ENCODE measurements at places on chromosomes 16 and 17.

- DNase-seq = no peak
Measured at GRCh38 chr17:17846003-17846402, 9.2 kb upstream of the SREBF1 start.

DNA sequence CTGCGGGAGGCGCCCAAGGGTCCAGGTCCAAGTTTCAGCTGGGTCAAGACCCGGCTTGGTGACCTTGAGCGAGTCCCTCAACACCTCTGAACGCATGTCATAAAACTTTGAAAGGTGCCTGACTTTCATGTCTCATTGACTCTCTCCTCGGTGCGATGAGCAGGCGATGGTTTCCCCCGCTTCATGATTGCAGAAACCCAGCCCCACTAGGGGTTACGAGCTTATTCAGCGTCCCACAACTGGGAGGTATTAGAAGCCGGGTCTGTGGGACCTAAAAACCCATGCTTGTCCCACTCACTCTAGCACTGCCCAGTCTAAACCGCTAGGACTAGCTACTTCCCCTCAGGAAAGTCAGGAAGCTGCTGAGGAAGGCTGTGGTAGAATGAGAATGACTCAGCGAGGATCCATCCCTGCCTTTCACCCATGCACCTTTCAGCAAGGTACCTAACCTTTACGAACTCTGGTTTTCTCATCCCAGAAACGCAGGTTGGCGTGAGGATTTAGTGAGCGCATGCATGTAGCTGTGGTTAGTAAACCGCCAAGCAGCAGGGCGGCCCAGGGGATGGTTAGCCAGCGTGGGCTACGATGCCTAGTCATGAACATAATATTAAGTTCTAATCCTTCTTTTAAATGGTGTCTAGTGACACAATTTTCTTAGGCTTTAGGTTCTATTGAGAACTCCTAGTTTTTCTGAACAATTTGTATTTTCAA is 26.2 kb upstream of the RFFL start:
- DNase-seq = peak; percentile 6

DNA sequence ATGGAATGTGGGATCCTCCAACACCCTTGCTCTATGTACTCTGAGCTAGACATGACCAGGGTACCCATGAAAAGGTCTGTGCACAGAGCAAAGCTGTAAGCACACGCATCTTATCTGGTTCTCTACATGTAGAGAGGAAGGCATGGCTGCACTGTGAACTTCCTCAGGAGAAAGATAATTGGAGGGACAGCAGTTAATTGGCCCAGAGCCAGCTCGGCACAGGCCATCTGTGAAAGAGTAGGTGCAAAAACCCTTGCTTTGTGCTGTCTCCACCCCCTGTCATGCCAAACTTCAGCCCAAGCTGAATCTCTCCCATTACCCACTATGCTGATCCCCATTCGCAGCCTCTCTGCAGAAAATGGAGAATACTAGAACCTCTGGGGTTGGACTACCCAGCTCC is 241.0 kb downstream of the GRIN2A start:
- no peak for DNase-seq

- DNase-seq = no peak
Measured at GRCh38 chr17:29665481-29665810, 42.7 kb upstream of the CORO6 start.

GRCh38 chr17:42541041-42541833 is 5.2 kb downstream of the NAGLU start:
- DNase-seq = no peak

DNA sequence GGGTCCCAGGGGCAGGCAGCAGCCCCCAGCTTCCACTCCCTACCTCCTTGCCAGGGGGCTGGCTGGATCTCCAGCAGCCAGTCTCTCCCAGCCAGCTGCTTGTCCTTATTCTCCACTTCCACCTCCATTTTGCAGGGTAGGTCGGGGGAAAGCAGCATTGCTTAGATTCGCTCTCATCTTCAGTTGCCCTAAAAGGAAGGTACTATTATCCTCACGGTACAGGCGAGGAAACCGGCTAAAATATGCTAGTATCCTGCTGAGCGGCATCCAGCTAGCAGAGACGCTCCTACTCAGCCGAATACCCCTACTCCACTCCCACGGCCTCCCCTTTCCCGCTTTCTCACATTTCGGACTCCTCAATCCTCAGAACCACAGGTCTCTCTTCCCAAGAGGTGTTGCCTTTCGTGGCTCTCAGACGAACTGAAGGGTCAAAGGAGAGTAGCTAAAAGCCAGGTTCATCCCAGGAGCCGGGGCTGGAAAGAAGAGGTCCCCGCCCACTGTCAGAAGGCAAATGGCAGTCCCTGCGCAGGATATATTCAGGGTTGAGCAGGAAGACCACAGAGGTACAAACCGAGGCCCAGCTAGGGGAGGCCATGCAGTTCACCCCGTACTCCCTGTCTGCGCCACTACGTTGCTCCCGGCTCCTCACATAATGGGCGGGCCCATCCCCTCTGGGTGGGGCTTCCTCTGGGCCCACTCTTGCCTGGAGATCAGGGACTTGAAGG is 1.7 kb upstream of the RAB11FIP4 start:
- no peak for DNase-seq

DNA sequence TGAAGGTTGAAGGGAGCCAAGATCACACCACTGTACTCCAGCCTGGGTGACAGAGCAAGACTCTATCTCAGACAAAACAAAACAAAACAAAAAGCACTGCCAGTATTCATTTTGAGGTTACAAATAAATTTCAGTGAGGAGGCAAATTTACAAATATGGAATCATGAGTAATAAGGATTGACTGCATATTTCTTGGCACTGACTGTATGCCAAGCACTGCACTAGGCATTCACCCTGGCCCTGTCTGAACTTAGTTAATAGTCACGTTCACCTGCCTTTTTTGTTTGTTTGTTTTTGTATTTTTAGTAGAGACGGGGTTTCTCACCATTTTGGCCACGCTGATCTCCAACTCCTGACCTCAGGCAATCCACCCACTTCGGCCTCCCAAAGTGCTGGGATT is 5.1 kb downstream of the LDAF1 start:
- no peak for DNase-seq

DNA sequence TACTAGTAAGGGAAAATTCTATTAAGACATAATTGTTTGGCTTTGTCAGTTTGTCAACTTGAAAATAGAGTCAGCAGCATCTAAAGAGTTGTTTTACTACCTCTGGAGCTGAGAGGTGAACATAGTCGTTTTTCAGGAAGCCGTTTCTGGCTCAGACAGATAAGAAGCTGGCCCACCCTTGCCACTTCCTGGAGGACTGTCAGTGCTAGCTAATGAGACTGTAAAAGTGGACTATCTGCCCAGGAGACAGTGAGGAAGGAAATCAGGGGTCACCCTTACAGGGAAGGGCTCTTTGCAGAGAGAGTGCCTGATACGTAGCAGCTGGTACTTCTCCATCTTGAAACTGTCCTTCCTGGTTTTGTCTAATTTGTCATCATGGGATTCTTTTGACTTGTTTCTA is 328.7 kb downstream of the WWOX start:
- DNase-seq = no peak

- no peak for DNase-seq
Measured at GRCh38 chr17:39277110-39277509, 51.4 kb upstream of the STAC2 start.

DNA sequence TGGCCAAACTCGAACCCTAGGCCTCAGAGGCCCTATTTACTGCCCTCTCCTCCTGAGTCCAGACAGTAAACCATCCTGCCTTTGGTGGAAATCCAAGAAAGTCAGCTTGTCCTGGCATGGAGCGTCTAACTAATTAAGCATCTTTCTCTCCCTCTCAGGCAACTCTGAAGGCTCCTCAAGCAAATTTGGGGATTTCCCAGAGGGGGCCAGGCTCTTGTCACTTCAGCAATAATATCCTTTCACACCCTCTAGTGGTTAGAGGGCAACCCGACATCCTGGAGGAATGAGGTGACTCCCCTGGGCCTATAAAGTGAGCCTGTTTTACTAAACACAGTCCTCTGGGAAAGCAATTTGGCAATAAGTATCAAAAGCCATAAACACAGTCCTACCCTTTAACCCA is 60.4 kb downstream of the NOG start:
- peak; percentile 12 for DNase-seq

- DNase-seq = no peak
Measured at GRCh38 chr16:351804-352520, 561 bp downstream of the AXIN1 start.

DNA sequence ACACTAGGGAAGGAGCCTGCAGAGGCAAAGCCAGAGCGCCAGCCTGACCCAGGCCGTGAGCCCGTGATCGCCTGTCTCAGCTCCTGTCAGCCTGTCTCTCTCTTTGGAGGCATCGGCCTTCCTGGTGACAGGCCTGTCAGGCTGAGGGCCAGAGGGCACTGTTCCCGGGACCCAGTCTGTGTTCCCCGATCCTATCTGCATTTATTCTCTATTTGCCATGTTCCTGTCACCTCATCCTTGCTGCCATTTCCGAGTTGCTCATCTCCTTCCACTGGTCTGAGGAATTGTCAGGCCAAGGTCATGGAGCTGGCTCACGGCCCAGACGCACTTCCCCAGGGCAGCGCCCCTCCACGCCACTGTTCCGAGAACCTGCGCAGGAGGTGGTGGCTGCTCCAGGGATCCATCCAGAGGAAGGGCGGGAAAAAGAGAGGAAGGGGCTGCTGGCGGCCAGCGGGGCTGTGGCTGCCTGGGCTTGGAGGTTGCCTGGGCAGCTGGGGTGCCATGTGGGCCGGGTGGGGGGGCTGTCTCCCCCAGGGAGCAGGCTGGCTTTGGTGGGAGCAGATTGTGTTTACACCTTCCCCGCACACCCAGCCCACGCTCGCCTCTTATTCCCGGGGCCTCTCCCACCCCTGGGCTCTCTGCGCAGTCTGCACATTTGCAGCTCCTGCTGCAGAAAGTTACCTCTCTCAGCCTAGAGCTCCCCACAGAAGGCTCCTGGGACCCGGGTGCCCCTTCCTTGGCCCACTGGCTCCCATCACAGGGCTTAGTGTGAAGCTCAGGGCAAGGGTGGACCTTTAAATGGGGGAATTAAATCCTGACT is 4.9 kb downstream of the PRCD start:
- DNase-seq = no peak

GRCh38 chr17:67412032-67412431 is 35.0 kb downstream of the PITPNC1 start:
- no peak for DNase-seq

GRCh38 chr17:80621335-80621996 is 76.8 kb downstream of the RPTOR start:
- no peak for DNase-seq

DNA sequence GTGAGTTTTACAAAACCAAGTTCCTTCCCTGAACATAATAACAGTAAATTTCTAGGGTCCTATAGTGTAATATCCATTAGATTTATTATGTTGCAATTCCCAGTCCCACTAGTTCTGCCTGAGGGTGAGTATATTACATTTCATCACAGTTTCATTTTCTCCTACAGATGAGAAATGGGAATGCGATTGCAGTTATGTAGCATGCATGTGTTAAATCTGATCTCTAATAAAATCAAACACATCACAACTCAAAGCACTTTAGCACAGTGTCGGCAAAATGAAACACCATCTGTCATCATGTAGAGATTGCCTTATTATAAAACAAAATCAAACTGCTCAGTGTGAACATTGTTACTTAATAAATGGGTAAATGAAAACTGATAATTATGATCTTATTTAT is 180.5 kb upstream of the TOX3 start:
- no peak for DNase-seq

DNA sequence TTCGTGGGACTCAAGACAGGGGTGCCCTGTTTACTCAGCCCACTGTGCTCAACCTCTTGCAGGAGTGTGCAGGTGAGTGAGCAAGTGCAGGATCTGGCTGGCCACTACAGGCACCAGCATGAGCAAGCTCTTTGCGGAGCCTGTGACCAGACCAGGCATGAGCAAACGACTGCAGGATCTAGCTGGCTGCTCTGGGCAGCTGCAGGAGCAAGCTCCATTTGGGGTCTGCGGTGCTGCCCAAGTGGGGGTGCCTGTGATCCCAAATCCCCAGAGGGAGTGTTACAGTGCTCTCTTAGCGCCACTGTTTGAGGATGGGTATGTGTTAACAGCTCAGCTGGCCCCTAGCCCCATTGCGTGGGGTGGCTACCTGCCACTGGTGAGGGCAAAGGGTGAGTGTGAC is 2.4 kb downstream of the USP6 start:
- DNase-seq = no peak

DNA sequence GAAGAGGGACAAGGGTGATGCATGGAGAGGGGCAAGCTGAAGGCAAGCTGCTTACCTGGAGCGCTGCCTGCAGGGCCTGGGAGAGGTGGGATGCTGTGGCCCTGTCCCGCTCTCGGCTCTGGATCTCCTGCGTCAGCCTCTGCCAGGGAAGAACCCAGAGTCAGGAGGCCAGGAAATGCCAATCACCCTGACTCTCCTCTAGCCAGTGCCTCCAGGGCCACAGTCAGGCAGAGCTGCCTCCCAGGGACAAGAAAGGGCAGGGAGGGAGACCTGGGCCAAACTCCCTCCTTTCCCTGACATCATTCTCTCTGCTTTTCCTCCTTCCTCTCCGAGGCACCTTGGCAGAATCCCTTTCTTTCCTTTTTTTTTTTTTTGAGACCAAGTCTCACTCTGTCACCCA is 11.3 kb downstream of the CDK3 start:
- no peak for DNase-seq

DNA sequence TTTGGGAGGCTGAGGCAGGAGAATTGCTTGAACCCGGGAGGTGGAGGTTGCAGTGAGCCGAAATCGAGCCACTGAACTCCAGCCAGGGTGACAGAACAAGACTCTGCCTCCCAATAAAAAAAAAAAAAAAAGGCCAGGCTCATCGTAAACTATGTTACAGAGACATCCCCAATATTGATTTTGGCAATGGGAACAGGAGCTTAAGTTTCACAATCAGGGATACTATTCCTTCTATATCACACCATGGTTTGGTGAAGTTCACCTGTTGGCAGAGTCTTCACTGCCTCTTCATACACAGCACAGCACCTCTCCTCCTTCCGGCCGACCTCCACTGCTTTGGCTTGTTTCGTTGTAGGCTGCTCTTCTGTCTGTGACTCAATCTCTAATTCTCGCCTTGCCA is 21.2 kb downstream of the UTP6 start:
- no peak for DNase-seq

- DNase-seq = no peak
Measured at GRCh38 chr16:22672830-22673210, 141.1 kb upstream of the HS3ST2 start.

All from stimulated activated CD4-positive, alpha-beta T cell treated with anti-CD3 and anti-CD28 coated beads, Interleukin-15, amount 100 ng/mL, for 1 hour (primary cell).